ENCODE measurements at places on chromosomes 4 and X.

DNA sequence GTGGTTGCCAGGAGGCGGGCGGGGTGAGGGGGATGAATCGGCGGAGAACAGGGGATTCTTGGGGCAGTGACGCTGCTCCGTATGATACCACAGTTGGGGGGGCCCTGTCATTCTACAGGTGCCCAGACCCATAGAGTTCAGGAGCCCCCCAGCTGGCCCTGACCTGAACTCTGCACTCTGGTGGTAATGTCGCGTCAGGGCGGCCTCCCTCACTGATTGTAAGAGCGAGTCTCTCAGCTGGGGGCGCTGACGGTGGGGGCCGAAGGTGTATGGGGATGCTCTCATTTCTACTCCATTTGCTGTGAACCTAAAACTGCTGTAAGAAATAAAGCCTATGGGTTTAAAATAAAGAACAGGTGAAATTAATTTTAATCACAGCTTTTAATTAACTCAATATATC, 91.8 kb upstream of the PSAPL1 start:
- no peak for DNase-seq

- DNase-seq = no peak
Measured at GRCh38 chr4:38004062-38004461, 43.9 kb downstream of the PTTG2 start.

DNA sequence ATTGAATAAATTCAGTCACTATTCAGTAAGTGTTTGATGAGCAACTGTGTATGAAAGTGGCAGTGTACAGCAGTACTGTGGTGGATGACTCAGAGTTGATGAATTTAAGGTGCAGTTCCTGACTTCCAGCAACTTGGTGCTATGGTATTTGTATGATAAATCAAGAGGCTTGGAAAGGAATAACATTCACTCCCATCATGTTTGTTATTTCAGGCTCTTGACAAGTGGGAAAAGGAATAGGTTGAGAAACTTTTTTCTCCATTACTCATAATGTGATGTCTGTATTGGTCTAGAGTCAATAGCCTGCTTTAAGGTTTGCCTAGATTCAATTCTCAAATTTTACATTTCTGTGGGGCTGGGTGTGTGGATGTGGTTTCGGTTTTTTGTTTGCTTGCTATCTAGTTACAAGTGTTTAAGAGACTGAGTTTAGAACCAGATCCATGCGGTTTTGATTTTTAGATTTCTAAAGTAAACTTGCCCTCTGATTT, 35.1 kb upstream of the CYP2U1 start:
- DNase-seq = no peak

DNA sequence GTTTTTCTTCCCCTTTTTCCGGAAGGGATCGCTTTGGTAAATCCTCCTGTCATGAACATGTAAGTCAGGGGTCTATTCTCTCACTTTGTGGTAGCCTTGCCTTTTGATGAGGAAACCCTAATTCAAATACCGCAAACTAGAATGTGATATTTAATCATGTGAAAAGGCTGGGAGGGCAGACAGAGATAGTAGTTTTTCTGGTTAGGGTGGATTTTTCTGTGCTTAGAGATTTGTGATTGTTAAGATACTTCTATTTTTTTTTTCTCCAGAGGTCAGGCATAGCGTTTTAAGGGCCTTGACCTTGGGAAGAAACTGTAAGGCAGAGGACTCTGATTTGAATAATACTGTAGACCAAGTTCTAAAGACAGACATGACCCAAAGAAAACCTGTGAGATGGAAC, 41.8 kb upstream of the PACRGL start:
- no peak for DNase-seq

- no peak for DNase-seq
Measured at GRCh38 chr4:123234955-123235354, 161.6 kb upstream of the SPRY1 start.

DNA sequence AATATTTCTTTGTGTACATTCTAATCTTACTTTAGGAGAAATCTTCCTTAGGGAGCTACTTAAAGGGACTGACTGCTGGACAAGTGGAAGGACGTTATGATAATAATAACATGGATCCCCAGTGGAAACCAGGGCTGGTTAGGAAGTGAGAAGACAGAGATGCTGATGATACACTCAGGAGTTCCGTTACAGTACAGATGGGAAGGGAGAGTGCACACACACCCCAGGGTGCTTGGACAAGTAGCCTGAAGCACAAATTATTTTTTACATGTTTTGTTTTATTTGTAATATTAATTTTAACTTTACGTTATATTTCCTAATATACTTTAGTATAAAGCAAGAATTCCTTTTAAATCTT, 84.1 kb downstream of the BMPR1B start:
- DNase-seq = no peak

DNA sequence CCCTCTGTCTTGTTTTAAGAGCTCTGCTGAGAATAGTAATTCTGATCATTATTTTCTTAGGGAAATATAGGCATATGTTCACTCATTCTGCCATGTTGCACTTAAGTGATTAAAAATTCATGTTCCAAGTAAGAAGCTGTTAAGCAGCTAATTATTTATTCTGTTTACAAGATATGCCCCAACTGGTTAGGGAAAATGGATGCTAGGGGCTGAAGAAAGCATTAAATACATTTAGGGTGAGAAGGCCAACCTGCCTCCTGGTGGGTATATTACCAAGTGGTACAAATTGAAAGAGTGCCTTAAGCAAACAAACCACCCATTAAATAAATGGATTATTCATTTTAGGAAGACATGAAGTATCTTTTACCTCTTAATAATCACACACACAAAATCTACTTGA, 392.6 kb upstream of the EPHA5 start:
- no peak for DNase-seq

DNA sequence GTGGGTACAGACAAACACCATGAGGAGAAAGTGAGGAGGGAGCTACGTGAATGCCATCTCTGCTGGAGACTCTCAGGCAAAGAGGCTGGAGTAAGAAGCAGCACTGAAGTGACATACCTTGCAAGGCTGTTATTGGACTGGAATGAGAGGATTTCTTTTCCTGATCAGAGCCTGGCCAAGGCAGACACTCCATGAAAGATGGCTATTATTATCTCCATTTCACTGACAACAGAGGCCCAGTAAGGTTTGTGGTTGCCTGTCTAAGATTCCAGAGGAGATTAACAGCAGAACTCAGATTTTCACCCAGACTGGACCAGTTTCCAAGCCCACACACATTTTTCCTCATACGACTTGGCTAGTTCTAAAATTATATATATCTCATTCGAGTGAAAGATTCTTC, 162.0 kb upstream of the EOLA2 start:
- DNase-seq = no peak

GRCh38 chr4:107825072-107825824, 516 bp downstream of the SGMS2 start:
- no peak for DNase-seq

GRCh38 chr4:930827-931193, 1.3 kb downstream of the GAK start:
- DNase-seq = no peak

GRCh38 chr4:152640058-152640921, 39.5 kb downstream of the TMEM154 start:
- no peak for DNase-seq

GRCh38 chr4:144663834-144664475, 18.0 kb downstream of the HHIP start:
- DNase-seq = no peak

GRCh38 chr4:147354237-147354636, 126.7 kb upstream of the EDNRA start:
- DNase-seq = no peak

DNA sequence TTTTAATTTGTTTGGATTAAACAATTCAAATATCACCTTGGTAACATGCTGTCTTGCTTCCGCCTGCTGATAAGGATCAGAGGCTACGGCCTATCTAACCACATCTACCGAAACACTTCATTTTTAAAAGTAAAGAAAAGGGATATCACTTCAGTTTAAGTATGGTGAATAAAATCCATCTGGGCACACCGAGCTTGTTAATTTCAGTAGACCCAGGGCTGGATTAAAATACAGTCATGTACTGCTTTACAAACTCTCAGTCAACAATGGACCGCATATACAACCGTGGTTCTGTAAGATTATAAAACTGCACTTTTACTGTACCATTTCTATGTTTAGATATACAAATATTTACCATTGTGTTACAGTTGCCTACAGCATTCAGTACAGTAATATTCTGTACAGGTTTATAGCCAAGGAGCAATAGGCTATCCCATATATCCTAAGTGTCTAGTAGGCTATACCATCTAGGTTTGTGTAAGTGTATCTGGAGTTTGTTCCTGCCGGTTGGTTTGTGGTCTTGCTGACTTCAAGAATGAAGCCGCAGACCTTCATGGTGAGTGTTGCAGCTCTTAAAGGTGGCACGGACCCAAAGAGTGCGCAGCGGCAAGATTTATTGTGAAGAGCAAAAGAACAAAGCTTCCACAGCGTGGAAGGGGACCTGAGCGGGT, 40.0 kb downstream of the SEPTIN11 start:
- peak; percentile 39 for DNase-seq

DNA sequence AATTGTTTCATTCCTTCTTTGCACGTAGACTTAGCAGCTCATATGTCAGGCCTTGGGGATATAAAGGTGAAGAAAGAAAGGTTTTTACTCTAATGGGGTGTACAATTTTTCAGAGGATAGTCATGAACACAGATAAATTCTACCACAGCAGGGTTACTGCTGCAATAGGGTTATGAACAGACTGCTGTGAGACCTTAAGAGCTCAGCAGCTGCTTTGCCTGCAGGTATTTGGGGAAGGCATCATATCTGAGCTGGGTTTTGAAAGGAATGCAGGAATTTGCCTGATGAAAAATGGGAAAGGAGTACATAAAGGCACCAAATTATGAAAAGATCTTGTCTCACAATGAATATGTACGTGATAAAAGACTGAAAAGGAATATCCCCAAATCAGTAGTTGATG, 128.9 kb downstream of the CEP135 start:
- no peak for DNase-seq

DNA sequence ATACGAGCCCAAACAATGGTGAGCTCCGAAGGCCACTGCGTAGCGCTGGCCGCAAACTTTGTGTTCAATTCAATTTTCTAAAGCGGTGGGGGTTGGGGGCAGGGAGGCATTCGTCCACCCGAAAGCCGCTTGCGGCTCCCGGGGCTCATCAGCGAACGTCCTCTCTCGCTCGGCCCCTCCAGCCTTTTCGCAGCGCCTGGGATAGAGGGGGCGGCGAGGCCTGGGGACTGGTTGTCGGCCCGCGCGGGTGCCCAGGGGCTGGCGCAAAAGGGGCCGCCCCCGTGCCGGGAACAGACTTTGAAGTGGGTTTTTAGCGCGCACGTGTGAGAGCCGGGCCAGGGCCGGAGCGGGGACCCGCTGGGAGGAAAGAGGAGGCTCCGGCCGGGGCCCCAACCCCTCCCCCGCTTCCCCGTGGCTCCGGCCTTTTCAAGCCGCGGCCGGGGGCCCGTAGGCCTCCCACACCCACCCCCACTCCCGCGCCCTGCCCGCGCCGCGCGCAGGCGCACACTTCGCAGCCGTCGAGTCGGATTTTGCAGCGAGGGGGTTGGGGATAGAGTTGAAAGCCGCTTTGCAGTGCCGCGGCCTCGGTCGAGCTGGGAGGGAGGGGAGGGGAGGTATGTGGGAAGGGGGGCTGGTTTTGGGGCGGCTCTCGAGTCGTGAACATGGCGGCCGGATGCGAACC, 8.3 kb downstream of the ZIC3 start:
- no peak for DNase-seq

DNA sequence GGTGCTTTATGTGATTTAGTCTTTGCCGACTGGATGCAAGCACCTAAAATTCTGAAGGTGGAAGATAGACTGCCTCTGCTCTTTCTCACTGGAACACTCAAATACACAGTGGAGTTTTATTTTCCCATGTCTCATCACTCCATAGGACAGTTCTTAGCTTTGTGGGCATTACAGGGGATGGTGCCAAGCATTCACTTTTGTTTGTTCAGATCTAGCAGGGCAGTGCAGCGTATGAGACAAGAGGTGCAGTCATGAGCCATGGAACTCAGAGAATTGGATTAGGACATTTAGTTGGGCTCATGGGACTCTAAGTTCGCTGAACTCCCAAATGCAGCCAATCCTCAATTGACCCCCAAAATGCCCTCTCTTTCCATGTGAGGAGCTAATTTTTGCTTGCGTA, 1136.9 kb upstream of the PRKX start:
- no peak for DNase-seq

DNA sequence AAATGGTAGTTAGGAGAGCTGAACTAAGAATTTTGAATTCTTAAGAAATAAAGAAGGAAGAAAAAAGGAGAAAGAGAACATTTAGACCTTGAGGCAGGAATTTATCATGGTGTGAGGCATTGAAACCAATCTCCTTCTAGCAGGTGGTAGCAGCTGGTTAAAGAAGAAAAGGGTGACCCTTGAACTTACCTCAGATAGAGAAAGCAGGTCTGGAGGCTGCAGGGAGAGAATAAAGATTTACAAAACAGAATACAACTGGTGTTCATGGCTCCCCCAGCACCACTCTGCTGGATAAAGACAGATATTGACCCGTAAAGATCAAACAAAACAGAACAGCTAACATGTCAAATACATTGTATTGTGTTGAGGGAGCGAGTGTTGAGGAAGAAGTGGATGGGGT, 56.0 kb downstream of the NCAPG start:
- DNase-seq = no peak

- DNase-seq = no peak
Measured at GRCh38 chrX:49901048-49901447, 21.3 kb upstream of the CLCN5 start.

DNA sequence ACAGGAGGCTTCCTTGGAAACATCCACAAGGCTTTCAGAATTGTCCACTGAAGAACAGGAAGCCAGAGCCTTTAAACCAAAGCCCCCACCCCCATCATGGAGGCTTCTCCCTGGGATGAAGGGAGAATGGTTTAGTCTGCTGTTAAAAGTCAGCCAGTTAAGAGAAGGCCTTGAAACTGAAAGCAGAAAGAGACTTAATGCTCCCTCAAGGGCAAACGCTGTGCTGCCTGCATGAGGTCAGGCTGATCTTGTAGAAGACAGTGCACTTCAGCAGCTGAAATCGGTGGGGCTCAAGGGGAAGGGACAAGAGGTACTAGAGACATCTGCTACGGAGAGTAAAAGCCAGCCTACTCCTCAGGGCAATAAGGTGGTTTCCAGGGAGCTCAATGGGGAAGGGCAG, 69.0 kb downstream of the HPRT1 start:
- DNase-seq = no peak

DNA sequence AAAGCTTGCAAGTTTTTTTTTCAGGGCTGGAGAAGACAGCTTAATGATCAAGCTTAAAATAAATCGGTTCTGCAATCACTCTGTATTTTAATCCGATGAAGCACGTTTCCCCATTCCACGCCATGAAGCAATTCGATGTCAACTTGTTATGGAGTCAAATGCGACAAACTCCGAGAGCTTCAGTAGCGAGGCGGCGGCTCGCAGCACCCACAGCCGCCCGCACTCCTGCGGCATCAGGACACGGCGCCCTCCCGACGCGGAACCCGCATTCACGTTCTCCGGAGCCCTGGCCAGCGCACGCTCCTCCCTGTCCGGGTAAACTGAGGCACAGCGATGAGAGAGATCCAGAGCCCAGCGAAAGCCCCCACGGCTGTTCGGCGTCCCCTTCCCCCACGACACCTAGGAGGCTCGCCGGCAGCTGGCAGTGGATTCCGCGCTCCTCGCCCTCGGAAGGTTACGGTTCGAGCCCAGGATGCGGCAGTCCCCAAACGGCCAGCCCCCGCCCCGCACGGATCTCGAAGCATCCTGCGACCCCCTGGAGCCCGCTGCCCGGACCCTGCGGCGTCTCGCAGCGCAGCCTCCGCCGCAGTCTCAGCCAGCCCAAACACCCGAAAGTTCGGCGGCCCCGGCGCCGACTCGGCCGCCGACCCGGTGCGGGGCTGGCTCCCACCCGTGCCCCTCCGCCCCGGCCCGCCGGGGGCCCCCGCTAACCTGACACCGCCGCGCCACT, 507 bp downstream of the MFAP3L start:
- DNase-seq = no peak

GRCh38 chr4:104412344-104412743, 82.3 kb downstream of the CXXC4 start:
- no peak for DNase-seq

- DNase-seq = no peak
Measured at GRCh38 chr4:100983426-100983825, 363.9 kb downstream of the PPP3CA start.

Measured in activated CD8-positive, alpha-beta memory T cell treated with anti-CD3 and anti-CD28 coated beads for 1 hour (primary cell).